ENCODE measurements at places on chromosomes 12 and 14. TPM values are rescaled to one million over a fixed set of nuclear protein-coding genes. Genes with fewer than 3 reads are reported as not detected.

RESF1 gene
- 60.7 TPM for total RNA-seq

ENDOU gene
- total RNA-seq, result not detected

KLRC2 gene
- total RNA-seq, result 3.7 TPM

DTX3 gene
- 49.6 TPM for total RNA-seq

CCDC88C gene
- total RNA-seq, result 39.0 TPM

CABP1 gene
- 3.3 TPM for total RNA-seq

RERGL gene
- 0.91 TPM for total RNA-seq

LAG3 gene
- 0.36 TPM for total RNA-seq

CD69 gene
- 0.64 TPM for total RNA-seq

INHBC gene
- not detected for total RNA-seq

PPP4R3A gene
- 98.6 TPM for total RNA-seq

DNAI7 gene
- 5.2 TPM for total RNA-seq

HNRNPC gene
- 539 TPM for total RNA-seq

OAS2 gene
- total RNA-seq, result 3.4 TPM

BBOF1 gene
- 15.2 TPM for total RNA-seq

SLC5A8 gene
- 3.1 TPM for total RNA-seq

OTOGL gene
- 1.4 TPM for total RNA-seq

KCNH3 gene
- total RNA-seq, result 2.2 TPM

SLC6A12 gene
- total RNA-seq, result 11.1 TPM

AKAP5 gene
- total RNA-seq, result 4.8 TPM

IQSEC3 gene
- total RNA-seq, result 7.7 TPM

KRT8 gene
- 1.9 TPM for total RNA-seq

MDM2 gene
- 60.4 TPM for total RNA-seq

NTF3 gene
- 17.1 TPM for total RNA-seq

PTGER2 gene
- total RNA-seq, result 0.45 TPM

KRT72 gene
- total RNA-seq, result not detected

CLSTN3 gene
- total RNA-seq, result 57.6 TPM

PYGL gene
- 9.9 TPM for total RNA-seq

BIN2 gene
- 1.1 TPM for total RNA-seq

LUM gene
- 57.6 TPM for total RNA-seq
